Stimulated activated naive CD4-positive, alpha-beta T cell treated with Interleukin-2 at 50 U/mL for 16 hours (primary cell): ENCODE measurements at places on chromosomes 3 and 15.

DNA sequence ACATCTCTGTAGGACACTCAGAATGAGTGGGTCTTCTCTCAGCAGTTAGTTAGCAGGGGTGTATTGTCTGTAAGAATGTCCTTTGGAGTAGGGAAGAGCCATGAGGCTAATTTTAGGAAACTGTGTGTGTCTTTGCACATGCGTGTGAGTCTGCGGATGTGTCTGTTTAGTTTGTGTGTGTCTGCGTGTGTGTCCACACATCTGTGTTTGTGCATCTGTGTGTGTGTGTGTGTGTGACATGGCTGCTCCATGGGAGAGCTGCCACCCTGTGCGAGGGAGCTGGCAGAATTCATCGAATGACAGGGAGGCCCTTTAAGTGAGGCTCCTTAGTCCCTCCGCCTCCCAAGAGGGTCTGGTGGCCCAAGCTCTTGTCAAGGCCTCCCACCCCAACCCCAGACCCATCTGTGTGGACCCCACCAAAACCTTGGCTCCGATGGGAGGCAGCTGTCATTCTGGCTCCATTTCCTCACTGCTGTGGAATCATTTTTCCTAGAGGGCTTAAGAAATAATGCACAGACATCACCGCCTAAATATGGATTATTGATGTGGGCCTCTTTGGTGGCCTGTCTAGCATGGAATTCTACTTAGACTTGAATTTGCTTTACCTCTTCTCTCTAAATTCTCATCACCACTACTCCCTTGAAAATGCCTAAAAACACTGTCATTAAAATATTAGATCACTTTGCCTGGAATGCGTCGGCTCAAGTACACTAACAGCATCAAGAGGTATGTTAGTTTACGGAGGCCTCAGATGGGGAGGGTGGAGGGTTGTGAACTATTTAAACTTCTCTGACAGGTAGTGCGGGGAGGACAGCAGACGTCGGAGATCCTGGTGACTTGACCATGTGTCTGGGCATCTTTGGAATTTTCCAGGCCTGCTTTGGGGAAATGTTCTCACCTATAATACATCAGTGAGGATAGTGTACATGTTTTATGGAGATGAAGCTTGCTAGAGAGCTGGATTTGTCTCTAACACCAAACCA is 9.4 kb downstream of the ESYT3 start:
- DNase-seq, result no peak

- DNase-seq, result no peak
Measured at GRCh38 chr3:136546720-136547119, 205.5 kb downstream of the STAG1 start.

DNA sequence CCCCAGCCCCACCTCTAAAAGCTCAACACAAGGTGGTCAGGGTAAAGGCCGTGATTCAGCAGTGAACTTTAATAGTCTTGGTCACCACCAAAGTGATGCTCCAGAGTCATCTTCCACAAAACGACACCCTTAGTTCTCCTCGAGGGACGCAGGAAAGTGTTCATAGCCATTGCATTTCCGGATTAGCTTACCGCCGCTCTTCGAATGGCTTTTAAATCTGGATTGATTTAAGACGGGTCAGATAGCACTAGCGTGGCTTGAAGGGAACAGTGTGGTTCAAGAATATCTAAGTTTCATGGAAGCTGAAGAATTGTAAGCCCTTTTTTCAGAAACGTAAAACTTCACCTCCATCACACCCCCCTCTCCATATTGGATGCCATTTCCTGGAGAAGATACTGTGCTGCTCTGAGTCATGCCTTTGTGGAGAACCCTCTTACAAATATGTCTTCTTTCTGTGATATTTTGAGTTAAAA is 829 bp downstream of the RNF7 start:
- DNase-seq, result no peak

DNA sequence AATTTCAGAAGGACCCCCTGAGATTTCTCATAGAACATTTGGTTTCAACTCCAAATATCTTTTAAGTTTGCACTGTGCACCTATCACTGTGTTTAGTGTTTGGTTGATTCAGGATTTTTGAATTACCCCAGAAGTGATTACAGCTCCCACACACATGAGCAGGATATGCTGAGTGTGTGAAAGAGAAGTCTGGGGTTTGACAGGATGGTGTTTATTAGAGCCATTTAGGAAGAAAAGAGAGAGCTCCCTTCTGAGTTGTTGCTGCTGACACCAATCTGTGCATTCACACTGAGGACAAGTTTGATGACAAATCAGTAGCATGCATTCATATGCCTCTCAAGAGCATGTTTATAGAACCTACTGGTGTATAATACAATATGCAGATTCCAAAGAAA is 118.1 kb downstream of the RPL22L1 start:
- DNase-seq, result no peak

GRCh38 chr3:136343873-136344555 is 93.9 kb downstream of the PCCB start:
- DNase-seq, result no peak

GRCh38 chr3:11570789-11571495 is 72.8 kb downstream of the VGLL4 start:
- no peak for DNase-seq

DNA sequence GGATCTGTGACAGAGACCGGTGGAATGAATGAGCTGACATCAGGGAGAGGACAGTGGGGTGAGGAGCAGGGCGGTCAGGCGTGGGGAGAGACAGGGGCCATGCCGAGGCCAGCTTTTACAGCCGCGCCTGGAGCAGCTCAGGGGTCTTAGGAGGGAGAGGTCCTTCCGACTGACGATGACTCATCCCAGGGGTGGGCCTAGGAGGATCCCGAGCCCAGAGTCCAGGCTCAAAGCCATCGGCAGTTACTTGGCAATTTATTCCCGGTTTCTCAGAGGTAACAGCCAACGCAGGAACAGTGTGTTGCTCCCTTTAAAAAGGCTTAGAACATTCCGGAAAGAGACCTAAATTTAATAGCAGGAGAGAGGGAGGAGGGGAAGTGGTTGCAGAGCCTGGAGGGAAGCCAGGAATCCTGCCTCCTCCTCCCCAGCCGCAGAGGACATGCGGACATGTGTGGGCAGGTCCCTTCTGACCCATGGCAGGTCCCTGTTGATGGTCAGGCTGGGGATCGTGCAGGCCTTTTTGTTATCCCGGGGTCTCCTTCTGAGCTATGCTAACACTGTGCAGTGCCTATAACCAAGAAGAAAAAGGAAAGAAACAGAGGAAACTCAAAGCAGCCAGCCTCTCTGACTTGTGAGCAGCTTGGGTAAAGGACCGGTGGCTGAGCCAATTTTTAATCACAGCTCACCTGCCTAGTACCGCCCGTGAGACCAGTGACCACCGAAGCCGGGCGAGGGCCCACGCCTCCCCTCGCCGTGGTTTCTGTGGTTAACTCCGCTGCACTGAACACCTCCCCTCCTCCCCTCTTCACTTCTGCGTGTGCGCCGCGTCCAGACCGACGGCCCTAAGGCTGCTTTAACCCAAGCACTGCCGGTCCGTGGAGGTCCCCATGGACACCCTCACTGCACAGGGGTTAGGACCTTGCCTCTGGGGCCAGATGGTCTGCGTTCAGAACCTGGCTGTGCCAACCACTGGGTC is 392.4 kb upstream of the PROK2 start:
- DNase-seq, result no peak

- DNase-seq, result no peak
Measured at GRCh38 chr3:139312959-139313358, 30.9 kb upstream of the MRPS22 start.
